ENCODE measurements at places on chromosomes 12 and 14.

- no peak for DNase-seq
Measured at GRCh38 chr12:76649099-76649498, 89.5 kb upstream of the OSBPL8 start.

- DNase-seq: no peak
Measured at GRCh38 chr12:51225771-51226170, 7.9 kb upstream of the POU6F1 start.

DNA sequence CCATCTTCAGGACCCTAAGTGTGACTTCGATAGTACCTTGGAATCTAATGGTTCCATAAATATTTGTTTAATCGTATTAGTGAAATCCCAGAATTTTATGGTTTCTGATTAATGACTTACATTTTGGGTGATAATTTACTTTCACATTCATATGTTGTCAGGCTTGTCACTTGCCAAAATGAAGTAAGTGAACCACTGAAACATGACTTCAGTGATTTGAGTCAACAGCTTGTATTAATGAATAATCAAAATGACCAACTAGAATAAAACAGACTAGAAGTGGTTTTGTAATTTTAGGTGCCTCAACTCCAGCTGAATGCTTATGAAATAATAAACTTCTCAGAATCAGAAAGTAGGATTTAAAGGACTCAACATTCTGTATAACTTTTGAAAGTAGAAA lies 517.1 kb downstream of the PRKD1 start:
- DNase-seq: no peak

DNA sequence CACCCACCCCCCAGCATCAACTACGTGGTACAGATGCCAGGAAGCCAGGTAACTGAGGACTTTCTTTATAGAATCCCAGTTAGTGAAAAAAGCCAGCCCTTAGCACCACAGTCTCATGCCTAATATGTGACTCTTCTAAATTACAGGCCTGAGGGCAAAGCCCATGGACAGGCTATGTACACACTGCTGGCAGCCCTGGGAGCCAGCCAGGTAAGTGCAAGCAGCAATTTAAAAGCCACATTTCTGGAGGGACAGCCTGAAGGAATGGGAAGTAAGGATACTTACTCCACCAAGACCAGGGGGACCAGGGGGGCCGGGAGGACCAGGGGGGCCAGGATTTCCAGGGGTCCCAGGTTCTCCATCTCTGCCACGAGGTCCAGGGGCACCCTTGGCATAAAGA lies 7.0 kb downstream of the COL2A1 start:
- no peak for DNase-seq

DNA sequence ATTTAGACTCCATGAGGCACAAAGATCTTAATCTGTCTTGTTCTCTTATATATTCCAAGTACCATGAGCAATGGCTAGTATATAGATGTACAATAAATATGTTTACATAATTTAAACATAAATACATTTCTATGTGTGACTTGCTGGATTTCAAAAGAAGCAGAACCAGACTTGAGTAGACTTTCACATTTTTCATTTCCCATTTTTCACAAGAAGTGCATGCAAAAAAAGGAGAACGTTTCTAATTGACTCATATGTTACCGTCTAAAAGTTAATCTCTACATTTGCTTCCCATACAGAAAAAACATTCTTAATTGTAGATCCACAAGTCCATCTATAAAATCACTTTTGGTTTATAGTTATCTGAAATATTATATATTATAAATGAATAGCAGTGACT lies 256.5 kb upstream of the USP15 start:
- no peak for DNase-seq

DNA sequence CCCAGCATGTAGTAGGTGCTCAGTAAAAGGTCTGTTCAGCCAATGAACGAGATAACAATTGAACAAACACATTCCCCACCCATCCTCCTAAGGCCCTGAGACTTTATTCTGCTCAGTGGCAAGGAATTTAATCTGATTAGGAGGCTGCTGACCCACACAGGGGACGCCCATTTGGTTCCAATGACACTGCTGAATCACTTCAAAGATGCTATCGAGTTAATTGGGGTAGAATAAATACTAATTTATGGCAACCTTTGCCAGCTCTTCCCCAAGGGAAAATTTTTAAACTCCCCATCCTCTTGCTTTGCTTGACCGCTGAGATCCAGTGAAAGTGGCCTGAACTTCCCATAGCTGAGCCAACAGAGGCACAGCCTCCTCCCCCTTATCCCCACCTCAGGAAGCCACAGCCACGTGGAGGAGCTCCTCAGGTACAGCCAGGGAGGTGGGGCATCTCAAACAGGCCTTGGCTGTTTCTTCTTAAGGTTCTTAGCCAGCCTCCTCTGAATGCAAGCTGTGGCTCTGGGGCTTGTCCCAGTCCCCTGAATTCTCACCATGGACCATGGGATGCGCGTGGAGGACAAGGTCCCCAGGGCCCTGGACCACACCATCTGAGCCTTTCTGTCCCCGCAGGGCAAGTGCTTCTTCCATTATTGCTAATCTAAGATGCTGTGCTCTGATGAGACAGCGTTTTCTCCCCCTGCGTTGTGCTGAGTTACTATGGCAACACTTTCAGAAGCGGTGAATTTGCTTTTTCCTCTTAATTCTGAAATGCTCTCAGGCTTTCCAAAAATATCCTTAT lies 26.7 kb downstream of the C14orf132 start:
- DNase-seq: no peak

All from CMK (cell line).